ENCODE measurements at places on chromosomes 3 and 15.

GRCh38 chr3:140166861-140167599 is 232.0 kb downstream of the CLSTN2 start:
- no peak for DNase-seq

GRCh38 chr15:85556618-85556895 is 176.2 kb downstream of the AKAP13 start:
- DNase-seq, result no peak

GRCh38 chr3:196166741-196167140 is 44.5 kb downstream of the ZDHHC19 start:
- no peak for DNase-seq

DNA sequence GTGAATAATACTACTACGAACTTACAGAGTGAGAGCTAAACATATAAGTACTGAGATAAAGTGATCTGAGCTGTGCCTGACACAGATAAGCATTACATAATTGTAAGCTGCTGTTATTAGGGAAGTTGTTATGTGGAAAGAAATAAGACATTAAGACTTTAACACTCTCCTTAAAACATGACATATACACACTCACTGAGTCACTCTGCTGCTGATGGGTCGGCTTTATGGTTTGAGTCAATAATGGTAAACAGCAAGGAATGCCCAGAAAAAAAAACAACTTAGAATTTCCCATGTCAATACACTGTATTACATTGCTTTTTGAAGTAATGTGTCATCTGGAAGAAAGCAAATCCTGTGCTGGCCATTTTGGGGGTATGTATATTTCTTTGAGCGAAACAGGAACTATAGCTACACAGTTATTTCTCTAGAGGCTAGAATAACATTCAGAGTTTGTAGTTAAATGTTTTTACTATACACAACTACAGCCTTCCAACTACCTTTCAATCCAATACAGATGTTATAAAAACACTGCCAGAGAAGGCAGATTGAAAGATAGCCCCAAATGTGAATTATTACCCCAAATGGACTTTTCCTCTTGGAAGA is 22.8 kb upstream of the SPRED1 start:
- DNase-seq, result no peak

DNA sequence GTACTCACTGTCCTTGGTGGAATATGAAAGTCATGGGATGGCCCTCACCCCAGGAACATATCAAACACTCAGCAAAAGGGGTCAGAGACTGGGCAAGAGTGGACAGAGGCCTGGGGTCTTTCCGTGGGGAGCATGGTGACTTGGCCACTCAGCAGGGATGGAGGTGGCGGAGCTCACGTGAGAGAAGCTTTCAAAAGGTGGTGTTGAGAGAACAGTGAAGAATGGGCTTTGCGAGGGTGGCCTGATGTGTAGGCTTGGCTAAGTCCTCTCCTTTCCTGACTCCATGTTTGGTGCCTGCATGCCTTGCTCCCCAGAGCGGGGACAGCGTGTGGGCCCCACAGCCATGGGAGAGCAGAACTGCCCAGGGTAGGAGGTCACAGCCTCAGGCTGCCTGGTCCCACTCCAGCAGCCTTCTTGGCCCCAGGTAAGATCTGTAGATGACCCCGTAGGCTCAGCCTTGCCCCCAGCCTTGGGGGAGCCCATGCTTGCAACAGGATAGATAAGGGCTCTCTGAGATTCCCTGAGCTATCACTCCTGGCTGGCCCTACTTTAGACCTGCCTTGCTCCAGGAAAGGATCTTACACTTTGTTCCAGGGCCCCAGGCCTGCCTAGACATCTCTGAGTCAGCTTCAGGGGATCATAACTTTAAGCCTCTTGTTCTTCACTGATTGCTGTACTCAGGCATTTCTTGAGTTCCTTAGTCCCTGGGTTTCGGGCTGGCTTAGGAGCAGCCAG is 17.0 kb downstream of the RPLP1 start:
- DNase-seq, result no peak

DNA sequence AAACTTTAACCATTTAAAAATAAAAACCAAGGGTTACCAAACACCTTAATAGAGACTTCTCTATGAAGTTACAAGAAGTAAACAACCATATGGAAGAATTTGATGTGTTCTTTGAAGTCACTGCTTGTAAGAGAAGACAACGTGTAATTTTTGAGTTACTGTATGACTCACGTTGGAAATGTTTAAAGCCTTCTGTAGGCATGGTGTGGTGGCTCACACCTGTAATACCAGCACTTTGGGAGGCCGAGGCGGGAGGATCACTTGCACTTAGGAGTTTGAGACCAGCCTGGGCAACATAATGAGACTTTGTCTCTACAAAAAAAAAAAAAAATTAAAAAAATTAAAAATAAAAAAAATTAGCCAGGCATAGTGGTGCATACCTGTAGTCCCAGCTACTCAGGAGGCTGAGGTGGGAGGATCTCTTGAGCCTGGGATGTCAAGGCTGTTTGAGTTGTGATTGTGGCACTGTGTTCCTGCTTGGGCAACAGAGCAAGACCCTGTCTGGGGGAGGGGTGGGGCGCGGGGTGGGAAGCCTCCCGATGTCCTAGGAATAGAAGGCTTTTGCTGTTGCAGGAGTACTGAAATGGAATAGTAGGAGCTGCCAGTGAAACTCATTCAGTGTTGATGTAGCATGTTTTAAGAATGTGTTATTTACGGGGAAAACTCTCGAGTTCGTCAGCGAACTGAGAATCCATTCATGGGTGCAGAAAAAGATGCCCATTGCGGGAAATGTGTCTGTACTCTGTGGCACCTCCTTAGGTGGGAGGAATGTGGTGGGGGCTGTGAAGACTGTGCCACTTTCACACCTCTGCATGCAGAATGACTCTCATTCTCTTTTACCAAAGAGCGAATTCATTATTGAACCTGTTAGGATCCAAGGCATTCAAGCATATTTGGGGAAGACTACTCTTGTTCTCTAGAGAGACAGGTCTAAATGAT is 134.2 kb downstream of the FNDC3B start:
- no peak for DNase-seq

DNA sequence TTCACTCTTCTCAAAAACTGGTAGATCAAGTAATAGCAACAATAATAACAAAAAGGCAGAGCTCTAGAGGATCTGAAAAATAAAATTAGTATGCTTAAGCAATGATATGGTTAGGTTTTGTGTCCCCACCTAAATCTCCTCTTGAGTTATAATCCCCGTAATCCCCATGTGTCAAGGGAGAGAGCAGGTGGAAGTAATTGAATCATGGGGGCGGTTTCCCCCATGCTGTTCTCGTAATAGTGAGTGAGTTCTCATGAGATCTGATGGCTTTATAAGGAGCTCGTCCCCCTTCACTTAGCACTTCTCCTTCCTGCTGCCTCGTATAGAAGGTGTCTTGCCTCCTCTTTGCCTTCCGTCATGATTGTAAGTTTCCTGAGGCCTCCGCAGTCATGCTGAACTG is 60.2 kb upstream of the ABHD2 start:
- no peak for DNase-seq

- no peak for DNase-seq
Observed at GRCh38 chr15:87326269-87326668, 930.3 kb downstream of the NTRK3 start.

DNA sequence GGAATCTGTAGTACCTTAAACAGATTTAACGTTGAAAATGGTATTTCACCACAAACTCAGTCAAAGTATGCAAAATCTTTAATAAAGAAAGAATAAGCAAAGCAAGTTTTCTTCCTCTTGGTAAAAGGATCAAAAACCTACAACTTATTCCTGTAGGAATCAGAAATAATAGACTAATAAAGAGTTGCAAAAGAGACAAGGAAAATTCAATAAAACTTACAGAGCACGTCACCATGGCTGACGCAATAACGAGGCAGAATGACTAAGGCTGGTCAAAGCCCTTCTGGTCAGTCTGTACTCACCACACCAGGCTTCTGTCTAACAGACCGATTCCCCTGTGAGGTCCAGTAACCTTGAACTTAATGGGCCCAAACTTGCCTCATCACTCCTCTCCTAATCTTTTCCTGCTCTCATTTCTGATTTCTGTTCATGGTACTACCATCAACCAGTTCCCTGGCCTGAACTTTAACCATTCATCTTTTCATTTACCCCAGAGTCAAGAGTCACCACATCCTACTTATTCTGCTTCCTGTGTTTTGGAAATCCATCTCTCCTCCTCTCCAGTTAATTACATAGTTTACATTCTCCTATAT is 5.0 kb downstream of the MASP1 start:
- DNase-seq, result no peak

DNA sequence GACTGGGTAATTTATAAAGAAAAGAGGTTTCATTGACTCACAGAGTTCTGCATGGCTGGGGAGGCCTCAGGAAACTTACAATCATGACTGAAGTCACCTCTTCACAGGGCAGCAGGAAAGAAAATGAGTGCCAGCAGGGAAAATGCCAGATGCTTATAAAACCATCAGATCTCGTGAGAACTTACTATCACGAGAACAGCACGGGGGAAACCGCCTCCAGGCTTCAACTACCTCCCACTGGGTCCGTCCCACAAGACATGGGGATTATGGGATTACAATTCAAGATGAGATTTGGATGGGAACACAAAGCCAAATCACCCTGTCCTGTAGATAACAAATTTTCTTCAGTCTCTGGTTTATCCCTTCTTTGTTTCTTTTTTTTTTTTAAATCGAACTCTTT is 31.0 kb upstream of the AVEN start:
- DNase-seq, result no peak

Measured in NCI-H1417 treated with DMSO at 0.1 percent for 48 hours (cell line).